ENCODE measurements at places on chromosomes 6 and 20.

- DNase-seq = no peak
These were observed 80.2 kb downstream of the CARMIL1 start for GRCh38 chr6:25359191-25359861.

GRCh38 chr20:1491860-1492642 is 831 bp upstream of the SIRPB2 start:
- DNase-seq = no peak

GRCh38 chr20:63957004-63957689 is 931 bp upstream of the UCKL1 start:
- DNase-seq = peak; percentile 69

GRCh38 chr6:73606428-73606827 is 47.4 kb downstream of the SLC17A5 start:
- DNase-seq = no peak

- no peak for DNase-seq
These were observed 52.8 kb upstream of the BMP6 start for GRCh38 chr6:7673063-7673536.

DNA sequence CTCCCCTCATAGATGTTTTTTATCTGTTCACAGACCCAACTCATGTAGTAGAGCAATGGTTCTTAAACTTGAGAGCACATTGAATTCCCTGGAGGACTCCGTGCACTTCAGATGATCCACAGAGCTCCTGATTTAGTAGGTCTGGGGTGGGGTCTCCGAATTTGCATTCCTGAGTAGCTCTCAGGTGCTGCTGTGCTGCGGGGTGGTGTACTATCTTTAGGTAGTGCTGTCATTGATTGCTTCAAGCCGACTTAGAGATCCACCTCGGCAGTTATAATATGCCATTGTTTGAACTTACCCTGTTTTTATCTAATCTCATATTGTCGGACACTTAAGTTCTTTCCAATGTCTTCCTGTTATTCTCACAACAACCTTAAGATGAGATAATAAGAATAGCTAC is 45.0 kb downstream of the BMP2 start:
- DNase-seq = no peak

- DNase-seq = no peak
These were observed 43.9 kb downstream of the PLCB1 start for GRCh38 chr20:8175741-8176675.

DNA sequence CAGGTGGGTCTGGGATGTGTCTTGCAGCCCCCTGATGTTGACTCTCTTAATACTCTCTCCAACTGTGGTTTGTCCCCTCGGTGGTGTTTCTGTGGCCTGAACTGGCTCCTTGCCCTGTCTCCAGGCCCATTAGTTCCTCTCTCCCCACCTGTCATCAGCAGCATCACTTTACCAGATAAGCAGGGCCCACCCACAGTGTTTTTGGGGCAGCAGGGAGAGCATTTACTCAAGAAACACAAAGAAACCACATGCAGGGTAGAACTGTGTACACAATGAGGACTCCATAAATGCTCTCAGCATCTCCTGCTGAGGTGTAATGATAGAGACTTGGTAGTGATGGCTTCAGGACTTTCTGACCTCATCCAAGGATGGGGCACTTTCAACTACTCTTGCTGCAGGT is 20.2 kb upstream of the MRPS18A start:
- DNase-seq = no peak

DNA sequence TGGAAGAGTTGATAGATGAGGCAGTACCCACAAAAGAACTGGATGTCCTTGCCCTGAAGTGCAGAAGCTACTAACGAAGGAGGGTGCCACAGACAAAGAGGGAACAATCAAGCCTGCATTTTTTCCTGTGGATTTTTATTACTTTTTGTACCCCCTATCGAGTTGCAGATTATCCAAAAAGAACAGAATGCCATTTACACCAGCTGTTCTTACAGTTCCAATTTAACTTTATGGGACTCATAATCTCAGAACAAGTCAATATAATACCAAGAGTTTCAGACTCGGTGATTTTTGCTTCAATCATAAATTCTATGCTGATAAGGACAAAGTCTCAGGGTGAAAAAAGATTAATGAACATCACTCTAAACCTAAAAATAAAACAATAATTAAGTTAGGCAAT is 4.0 kb upstream of the CNKSR3 start:
- no peak for DNase-seq

GRCh38 chr6:18203786-18204185 is 48.6 kb downstream of the KDM1B start:
- no peak for DNase-seq
